ENCODE measurements at places on chromosomes 3 and 15.

DNA sequence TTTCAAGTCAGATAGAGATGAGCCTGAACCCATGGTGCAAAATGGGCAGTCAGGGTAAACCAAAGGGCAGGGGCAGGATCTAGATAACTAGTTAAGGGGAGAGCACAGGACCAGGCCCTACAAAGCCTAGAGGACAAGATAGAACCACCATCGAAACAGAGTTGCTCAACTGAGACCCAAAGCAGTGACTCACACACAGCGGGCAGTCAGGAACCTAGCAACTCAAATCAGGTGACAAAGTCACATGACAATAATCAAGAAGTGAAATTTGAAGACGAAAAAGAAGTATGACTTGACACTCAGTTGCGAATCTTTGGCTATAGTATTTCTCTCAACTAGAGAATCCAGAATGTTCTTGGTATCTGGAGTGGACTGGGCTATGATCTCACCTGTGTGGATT, 136.0 kb upstream of the PTPRG start:
- no peak for DNase-seq

- no peak for DNase-seq
These were observed 127.8 kb upstream of the P2RY1 start for GRCh38 chr3:152706991-152707713.

- no peak for DNase-seq
These were observed 417.1 kb upstream of the ARHGEF26 start for GRCh38 chr3:153704115-153704514.

GRCh38 chr3:127535901-127536829, 54.4 kb downstream of the TPRA1 start:
- no peak for DNase-seq

GRCh38 chr3:19711160-19711782, 222.7 kb downstream of the EFHB start:
- DNase-seq: no peak

DNA sequence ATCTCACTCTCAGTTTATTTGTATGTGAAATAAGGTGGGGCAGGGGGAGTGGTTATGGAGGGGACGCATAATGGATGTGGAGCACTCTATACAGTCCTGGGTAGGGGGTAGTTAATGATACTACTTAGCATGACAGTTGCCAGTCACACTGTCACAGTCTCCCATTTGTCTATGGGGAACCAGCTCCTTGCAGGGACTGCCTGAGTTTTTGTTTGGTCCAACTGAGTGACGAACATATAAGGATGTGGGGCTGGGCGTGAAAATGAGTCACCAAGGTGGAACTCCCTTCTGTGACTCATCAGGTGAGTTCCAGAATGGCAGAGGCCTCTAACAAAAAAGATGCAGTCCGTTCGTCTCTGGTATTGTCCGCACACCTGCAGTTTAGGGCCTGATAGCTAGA, 235.3 kb upstream of the ST8SIA2 start:
- DNase-seq: peak; percentile 43

DNA sequence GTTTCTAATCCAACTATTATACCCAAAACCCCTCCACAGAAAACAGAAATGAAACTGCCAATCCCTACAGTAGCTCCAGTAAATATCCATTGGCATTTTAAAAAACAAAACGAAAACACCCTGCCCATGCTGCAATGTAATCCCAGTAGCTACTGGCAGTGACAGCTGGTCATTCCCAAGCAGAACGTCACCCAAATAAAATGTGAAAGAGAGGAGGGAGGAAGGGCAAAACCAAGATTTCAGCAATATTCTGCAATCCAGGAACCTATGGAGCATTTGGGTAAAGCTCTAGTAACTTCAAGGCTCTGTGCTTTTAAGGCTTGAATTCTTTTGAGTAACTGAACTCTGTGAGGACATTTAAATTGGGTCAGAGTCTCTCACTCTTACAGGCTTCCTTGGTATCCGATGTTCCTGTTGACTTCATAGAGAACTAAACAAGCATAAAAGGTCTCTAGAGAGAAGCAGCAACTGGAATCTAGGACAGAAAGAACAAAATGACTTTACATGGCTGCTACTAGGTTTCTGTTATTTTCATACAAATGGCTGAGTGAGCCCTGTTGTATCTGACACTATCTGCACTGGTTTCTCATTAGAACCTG, 136.2 kb downstream of the TNIK start:
- DNase-seq: no peak

- no peak for DNase-seq
These were observed 540.9 kb downstream of the MAGI1 start for GRCh38 chr3:65497846-65498245.

Data from H1 (cell line).